Endodermal cell (in vitro differentiated cells): ENCODE measurements at places on chromosomes 6 and 20.

GRCh38 chr20:16147916-16148315, 425.3 kb downstream of the KIF16B start:
- no peak for DNase-seq

- DNase-seq, result no peak
Measured at GRCh38 chr6:24574809-24575208, 71.2 kb downstream of the KIAA0319 start.

DNA sequence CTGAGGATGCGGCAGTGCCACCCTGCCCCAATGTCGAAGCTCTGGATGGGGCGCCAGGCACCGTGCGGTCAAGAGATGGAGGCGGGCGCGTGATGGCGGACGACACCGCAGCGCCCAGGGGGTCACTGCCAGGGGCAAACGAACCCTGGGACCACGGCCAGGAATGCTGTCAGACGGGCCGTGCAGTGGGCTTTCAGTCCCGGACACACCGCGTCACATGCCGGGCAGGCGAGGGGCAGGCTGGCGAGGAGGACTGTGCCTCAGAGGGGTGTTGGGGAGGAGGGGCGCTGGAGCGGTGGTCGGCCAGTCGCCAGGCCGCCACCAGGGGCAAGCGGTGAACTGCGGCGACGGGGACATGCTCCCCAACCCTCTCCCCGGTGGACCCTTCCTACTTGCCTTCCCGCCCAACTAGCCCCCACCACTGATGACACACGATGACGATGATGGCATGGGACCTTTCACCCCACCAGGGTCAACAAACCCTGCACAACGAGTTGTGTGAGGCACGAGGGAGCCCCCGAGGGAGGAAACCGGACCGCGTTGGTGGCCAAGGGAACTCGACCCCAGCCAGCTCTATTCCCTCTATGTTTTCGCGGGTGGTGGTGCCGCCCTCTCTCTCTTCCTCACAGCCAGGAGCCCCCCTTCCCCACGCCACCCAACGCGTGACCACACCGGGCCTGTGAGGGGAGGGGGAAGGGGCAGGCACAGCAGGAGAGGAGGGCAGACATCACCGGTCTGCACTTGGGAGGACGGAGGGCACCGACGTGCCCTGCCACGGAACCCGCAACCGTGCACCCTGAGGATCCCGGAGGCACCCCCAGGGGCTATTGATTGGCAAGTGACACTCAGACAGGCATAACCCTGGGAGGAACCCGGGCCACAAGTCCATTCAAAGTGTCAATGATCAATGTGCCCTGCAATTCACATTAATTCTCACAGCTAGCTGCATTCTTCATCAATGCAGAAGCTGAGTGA, 1960.9 kb upstream of the DEFB115 start:
- no peak for DNase-seq

DNA sequence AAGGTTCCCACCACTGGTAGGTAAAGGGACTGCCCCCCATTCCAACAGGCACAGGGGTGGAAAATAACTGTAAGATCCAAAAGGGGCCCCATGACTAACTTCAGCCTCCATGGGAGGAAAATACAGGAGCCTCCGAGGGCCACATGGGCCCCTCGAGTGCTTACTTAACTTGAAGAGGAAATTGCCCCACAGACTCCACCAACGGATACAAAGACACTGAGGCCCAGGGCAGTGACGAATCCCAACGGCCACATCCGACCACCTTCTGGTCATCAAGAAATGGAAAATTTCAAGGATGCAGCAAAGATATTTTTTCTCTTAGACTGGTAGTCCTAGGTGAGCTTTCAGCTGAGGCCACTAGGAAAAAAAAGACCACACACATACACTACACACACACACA, 116.0 kb upstream of the MRPS10 start:
- no peak for DNase-seq

- DNase-seq, result peak; percentile 92
Measured at GRCh38 chr6:12289933-12290820, at the start of gene EDN1. Gene EDN1 (plus strand): TSS chr6:12290361. CDS start chr6:12290630, 269 bp downstream.

DNA sequence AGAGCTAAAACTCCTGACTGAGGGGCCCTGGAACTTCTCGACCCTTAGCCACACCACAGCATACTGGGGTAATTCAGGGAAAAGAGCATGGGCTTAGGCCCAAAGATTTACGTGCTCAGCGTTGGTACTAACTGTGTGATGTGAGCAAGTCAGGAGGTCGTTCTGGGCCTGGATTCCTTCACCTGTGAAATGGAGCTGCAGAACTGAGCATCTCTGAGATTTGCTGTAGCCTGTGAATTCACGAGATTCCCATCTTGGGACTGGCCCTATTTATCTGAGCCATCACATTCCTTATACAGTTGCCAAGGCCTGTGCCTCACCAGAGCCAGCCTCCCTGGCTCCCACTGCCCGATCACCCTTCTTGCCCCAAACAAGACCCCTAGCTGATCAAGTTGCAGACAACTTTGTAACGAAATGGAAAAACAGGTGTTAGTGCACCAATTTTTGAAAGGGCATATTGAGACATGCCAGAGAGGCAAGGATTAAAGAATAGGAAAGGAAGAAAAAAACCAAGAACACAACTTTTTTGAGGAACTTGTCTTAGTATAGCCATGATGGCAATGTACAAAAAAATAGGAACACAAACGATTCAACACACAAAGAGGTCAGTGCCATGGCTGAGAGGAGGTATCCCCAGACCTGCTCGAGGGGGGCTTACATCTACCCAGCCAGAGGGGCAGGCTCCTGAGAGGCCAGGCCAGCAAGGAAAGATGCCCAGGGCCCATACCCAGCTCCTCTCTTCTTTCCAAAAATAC, 323.0 kb upstream of the JARID2 start:
- DNase-seq, result peak; percentile 49

GRCh38 chr6:57226221-57226620, 4.1 kb upstream of the RAB23 start:
- no peak for DNase-seq

DNA sequence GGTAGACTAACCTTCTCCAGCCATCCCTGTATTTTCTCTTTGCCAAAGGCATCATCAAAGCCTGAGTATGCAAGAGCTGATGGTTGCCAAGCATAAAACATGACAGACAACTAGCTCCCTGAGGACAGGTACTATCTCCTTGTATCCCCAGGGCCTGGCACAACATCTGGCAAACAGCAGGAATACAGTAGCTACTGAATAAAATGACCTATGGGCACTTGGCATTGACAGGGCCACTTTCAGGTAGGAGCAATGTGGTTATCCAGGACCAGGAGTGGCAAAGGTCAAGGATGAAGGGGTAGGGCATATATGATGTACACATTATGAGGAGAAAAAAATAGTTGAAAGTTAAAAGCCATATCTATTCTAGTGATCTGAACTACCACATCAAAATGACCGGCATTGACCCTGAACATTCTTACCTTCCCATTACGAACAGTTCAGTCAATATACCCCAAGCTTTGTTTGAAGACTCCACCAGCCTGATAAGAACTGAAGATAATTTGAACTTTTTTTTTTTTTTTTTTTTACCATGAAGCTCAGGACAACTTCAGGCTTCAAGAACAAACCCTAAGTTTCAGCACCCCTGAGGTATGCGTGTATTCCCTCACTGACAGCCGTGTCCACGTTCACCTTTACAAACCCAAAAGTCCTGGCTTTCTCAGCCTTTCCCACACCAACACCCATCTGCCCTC, 12.3 kb downstream of the ABHD12 start:
- DNase-seq, result peak; percentile 17

- DNase-seq, result no peak
Measured at GRCh38 chr20:5770987-5771318, 20.8 kb downstream of the SHLD1 start.

GRCh38 chr20:59774921-59775686, 158.3 kb downstream of the SYCP2 start:
- peak; percentile 40 for DNase-seq

DNA sequence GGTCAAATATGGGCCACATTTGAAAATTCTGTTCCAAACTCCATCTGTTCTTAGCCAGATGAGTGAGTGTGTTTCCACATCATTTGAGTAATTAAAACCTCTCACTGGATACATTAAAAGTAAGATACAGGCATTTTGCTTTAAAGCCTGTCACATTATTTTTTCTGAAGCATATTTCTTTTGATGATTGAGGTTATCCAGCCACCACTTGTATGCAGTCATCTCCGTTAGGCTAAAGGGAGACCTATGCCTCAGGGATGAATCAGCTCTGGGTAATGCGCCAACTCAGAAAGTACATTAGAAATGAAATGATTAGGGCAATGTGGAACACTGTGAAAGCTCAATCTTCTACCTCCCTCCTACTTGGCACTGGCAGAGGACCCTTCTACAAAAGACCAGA, 90.7 kb downstream of the SNAP25 start:
- DNase-seq, result no peak

GRCh38 chr20:4086771-4087687, 71.7 kb upstream of the RNF24 start:
- DNase-seq, result no peak

DNA sequence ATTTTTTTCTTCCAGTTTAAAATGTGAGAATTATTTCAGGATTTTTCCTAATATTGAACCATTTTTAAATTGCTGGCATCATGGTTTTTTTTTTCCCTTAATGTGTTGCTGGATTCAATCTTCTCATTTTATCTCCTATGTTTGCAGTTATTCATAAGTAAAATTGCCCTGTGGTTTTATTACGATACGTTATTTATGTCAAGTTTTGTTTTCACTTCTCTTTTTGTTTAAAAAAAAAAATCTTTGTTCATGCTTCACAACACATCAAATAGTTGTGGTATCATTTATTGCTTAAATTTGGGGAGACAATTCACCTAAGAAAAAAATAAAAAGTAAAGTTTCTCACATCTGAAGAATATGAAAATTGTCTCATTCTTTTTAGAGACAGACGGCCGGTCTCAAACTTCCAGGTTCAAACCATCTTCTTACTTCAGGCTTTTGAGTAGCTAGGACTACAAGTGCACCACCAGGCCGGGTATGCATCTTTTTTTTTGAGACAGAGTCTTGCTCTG, 239.3 kb upstream of the ID4 start:
- no peak for DNase-seq

- peak; percentile 42 for DNase-seq
Measured at GRCh38 chr20:44070139-44070900, 116.7 kb downstream of the JPH2 start.

DNA sequence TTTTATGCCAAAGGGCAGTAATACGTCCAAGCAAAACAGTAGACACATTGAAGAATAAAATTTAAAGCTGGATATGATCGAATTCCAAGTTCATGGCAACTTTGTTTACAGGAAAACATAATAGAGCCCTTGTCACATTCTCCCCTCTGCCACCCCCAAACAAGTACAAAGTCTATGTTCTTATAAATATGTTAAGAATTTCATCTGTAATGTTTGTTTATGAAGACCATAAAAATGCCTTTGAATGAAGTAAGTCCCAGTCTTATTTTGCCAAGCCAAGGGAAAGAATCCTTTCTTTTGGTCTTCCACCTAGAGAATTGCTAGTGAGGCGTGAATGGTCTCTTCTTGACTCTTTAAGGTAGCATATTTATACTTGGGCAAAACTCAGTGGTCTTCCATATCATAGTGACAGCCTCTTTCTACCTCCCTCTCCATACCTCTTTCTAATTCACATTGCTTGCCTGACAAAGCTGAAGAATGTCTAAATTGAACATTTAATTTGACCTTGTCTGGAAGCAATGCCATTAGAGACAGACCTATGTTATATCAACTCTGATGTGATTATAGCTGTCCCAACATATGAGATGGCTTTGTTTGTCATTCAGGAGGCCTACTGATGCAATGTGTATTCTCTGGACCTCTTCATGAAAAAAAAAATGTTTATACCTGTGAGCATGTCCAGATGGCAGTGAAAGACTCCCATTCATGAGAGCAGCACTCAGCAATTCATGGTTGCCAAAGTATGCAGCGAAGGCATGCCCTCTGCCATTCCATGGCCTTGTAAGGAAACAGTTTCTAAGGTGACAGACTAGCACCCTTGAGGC, 70.6 kb upstream of the CCN2 start:
- DNase-seq, result peak; percentile 53

DNA sequence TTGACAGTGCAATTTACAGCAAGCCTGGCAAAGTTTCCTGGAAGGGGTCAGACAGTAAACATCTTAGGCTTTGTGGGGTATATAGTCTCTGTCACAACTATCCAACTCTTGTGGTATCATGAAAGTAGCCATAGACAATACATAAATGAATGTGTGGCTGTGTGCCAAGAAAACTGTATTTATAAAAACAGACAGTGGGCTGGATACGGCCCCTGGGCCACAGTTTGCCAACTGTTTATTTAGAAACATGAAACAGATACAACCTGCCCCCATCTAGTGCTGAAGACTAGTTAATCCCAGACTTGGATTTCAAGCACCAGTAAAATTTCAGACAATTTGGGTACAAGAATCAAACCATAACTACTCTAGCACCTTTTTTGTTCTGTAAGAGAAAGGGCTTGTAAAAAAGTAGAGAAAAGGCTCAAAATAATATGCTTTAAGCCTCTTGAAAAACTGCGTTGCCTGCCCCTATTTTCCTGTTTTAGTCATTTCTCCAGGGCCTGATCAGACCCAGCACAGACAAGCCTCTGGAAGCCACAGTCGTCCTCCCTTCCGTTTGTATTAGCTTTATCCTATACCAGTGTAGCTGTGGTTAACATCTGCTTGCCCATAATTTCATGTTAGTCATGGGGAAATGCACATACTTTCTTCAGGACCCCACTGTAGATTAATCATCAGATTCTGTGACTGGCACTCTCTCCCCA, 30.8 kb downstream of the JAG1 start:
- DNase-seq, result no peak

GRCh38 chr20:60214901-60215815, 256.9 kb downstream of the CDH26 start:
- DNase-seq, result no peak

DNA sequence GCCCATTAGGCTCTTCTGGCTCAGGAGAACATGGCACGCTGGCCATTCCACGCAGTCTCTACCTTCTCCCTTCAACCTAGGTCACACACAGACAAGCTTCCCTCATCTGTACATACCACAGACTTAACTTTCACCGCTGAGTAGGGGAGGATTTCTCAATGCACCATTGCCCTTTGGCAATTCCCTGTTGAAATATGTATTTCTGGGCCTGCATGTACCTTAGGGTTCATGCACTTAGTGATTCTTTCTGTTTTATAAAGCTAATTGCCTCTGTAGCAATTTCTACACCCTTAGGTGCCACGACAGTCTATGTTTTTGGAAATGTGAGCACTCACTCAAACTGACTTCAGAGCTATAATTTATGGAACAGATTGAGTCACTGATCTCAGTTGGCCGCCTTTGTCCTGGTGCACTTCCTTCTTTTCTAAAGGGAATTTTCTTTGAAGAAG, 253.8 kb upstream of the PRDM1 start:
- no peak for DNase-seq

DNA sequence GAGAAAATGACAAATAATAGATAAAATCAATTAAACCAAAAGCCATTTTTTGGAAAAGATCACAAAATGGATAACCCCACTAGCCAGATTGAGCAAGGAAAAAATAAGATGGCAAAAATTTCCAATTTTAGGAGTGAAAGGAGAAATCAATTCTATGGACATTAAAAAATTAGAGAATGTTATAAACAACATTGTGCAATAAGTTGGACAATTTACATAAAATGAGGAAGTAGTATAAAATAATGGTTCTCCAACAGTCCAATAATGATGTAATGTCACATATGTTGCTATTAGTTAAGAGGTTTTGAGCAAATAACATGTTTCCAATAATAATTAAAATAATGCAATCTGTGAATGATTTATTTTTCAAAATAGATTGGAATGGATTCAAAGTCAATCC, 3.1 kb upstream of the SNAP91 start:
- DNase-seq, result no peak

GRCh38 chr20:63128956-63129355, 87.0 kb downstream of the YTHDF1 start:
- DNase-seq, result peak; percentile 24
